ENCODE measurements at places on chromosomes 4 and X.

DNA sequence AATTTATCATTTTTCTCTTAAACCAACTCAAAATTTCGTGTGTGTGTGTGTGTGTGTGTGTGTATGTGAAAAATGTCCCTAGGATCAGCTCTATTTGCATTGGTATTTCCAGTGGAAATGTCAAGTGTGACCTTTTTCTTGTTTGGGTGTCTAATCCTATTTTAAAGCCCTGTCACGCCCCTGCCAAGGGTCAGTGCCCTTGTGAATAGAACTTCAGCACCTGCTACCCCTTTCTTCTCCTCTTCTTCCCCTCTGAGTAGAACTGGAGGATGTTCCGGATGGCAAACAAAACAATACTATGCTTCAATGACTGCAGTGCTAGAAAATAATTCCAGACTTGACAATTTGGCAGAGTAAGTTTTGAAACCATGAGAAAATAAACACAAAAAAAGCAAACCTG lies 67.3 kb downstream of the SPRY1 start:
- DNase-seq = no peak

GRCh38 chrX:41468647-41469323 lies 21.6 kb downstream of the NYX start:
- no peak for DNase-seq

DNA sequence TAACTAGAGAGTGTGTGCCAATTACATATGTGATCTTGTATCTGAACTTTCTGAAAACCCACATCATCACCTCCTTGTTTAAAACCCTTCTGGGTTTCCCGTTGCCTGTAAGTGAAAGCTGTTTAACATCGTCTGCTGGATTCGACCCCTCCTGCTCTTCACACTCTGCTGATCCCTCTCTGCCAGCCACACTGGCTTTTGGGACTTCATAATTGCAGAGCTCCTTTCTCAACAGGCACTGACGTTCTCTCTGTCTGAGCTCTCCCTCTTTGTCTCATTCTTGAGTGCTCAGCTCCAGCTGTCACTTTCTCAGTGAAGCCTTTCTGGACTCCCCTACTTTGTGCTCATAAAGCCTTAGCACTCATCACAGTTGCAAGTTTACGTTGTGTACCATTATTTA lies 153.9 kb downstream of the CEP135 start:
- DNase-seq = no peak

GRCh38 chr4:78129383-78130108 lies 72.4 kb downstream of the FRAS1 start:
- no peak for DNase-seq

DNA sequence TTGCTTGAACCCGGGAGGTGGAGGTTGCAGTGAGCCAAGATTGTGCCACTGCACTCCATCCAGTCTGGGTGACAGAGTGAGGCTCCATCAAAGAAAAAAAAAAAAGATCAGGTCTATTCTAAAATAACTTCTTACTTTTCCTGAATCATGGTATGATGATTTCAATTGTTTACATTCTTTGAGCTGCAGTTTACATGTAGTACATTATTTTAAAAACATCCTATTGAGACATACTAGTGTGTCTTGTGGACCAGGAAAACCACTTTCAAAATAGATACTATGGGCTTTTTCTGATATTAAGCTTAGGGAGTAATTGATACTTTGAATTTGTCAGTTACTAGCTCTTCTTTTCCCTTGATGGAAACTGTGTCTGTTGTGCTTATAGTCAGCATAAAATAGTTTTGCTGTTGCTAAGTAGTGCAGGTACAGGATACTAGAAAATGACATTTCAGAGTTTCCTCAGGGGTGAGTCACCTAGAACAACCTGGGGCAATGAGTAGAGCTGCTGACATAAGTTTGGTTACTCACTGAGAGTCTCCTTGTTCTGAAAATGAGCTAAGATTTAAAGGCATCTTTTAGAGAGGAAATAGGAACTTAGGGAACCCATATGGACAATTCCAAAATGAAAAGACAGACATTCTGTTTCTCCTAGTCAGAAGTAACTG lies 53.2 kb upstream of the C4orf54 start:
- no peak for DNase-seq

DNA sequence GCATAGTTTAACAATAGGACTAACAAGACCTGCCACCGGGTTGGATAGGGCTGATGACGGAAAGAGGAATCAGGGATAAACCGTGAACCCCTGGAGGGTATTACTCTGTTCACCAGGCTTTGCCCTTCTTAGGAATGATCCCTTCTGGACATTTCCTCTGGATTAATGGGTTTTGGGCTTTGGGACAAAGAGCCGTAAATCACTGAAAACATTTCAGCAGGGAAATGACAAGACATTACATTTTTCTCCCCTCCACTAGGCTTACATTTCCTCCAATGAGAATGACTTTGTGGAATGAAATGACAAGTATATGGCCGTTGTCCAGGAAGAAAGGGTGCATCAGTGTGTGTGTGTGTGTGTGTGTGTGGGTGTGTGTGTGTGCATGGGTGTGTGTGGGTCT lies 25.9 kb upstream of the RBPJ start:
- DNase-seq = no peak

GRCh38 chr4:178778496-178778895 lies 1336.3 kb upstream of the AGA start:
- DNase-seq = no peak

DNA sequence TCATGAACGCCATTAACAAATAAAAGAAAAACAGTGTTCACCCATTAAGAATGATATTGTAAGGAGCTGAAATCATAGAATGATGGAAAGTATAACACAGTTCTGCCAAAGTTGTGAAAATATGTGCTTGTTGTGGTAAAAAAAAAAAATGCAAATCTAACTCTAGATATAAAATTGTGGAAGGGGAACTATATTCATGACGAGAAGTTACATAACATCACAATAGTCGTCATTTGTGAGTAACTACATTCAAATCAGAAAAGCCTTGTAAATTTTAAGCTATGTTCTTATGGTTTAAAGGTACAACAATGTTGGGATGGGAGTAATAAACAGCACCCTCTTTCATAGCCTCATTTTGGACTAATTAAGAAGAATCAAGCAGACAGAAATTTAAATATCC lies 57.6 kb upstream of the PRDM8 start:
- no peak for DNase-seq

DNA sequence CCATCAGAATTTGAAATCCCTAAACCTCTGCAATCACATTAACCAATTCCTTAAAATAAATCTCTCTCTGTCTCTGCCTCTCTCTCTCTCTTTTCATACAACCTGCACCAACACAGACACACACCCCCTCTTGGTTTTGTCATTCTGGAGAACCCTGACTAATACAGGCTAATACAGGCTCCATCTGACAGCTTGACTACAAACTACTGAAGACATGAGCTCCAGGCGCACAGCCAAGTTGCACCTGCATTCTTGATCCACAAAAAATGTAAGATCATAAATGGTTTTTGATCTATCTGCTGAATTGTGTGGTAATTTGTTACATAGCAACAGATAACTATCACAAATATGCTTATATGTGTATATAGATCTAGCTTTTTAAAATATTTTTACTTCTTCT lies 2414.2 kb downstream of the PCDH7 start:
- DNase-seq = no peak

- no peak for DNase-seq
These were observed 22.6 kb downstream of the ASB11 start for GRCh38 chrX:15292861-15293260.

DNA sequence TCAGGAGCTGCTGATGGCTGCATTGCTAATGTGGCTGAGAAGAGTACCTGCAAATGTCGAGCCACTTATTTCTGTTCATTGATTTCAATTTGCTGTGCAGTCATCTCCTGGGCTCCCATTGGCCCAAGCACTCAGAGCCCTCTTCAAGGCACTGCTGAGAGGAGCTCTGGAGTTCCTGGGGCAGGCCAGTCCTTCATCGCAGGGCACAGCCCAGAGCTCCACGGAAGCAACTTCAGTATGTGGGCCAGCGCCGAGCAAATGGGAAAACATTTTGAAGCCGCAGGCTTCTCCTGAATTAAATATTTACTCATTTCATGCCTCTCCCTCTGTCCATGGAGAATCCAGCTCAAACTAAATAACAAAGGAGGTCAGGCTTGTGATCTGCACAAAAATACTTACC lies 383.3 kb downstream of the BCOR start:
- DNase-seq = no peak

- DNase-seq = no peak
These were observed 164.1 kb downstream of the RASL11B start for GRCh38 chr4:53026233-53026632.

DNA sequence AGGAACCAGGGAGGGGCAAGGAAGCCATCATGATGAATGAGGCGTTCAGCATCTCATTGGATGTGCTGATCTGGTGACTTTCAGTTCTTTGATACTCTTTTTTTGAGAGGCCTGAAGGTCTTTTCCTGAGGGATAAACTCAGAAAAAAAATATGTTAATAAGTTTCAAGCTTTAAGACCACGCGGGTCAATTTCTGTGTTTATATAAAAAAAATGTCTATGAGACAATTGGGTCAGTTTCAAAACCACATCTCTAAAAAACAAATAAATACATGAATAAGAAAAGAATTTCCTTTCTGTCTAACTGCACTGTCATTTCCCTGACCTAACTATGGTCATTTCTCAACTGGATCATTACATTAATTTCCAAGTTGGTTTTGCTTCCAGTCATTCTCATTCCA lies 62.6 kb downstream of the TRIML1 start:
- DNase-seq = no peak

- DNase-seq = peak; percentile 20
These were observed 128.0 kb downstream of the ARHGEF9 start for GRCh38 chrX:63656871-63657580.

GRCh38 chrX:149286940-149287349 lies 218.2 kb downstream of the IDS start:
- peak; percentile 50 for DNase-seq

- no peak for DNase-seq
These were observed 96.0 kb upstream of the NUDT6 start for GRCh38 chr4:123018396-123018775.

- no peak for DNase-seq
These were observed 11.9 kb downstream of the WDR17 start for GRCh38 chr4:176077561-176077960.

DNA sequence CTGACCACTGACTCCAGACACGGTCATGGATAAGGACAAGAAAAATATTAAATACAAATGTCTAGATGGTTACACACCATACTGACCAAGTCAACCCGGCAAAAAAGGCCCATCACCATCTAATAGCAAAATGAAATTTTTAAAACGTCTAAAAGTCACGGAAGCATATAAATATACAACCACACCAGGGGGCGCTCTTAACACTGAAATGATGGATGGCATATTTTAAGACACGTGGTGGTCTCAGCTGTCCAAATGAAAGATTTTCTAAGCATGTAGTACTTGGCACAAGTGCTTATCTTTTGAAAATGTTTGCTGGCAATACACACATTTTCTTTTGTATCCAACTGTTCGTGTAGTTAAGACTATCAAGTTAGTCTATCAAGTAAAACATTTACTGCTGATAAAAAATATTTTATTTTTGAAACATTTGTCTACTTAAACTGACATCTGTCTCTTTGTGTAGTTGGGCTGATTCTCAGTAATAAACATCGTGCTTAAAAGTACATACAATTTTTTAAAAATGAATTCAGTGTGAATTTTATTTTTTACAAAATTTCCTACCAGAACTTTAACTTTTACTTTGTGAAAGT lies 64.6 kb downstream of the COX7B2 start:
- DNase-seq = peak; percentile 31

DNA sequence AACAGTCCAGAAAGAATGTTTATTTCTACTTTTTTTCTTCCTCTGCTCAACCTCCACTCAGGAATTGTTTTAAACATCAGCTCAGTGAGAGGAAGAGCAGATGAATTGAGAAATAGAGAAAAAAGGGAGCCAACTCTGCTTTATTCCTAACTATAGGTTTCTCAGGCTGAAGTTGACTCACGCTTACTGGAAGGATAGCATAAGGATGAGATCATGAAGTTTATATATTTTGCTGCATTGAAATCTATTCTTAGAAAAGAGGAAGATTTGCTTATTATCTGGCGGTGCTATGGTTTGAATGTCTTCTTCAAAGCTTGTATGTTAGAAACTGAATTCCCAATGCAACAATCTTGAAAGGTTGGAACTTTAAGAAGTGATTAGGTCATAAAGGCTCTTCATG lies 1673.4 kb upstream of the PCDH7 start:
- no peak for DNase-seq

DNA sequence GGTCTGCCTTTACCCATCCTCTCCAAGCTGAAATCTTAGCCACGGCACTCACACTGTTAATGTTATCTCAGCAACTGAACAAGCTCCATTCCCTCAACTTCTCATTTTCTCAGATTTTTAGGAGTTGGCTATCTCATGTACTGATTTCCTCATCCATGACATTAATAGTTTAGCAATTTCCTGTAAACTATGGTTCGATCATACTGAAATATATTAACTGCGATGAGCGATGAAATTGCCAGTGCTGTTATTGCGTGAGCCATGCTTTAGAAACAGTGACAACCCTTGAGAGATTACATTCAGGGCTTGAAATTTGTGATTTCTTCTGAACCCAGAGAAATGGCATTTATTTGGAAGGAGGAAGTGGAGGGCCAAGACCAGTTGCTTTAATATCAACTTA lies 223.7 kb downstream of the GPAT3 start:
- no peak for DNase-seq

DNA sequence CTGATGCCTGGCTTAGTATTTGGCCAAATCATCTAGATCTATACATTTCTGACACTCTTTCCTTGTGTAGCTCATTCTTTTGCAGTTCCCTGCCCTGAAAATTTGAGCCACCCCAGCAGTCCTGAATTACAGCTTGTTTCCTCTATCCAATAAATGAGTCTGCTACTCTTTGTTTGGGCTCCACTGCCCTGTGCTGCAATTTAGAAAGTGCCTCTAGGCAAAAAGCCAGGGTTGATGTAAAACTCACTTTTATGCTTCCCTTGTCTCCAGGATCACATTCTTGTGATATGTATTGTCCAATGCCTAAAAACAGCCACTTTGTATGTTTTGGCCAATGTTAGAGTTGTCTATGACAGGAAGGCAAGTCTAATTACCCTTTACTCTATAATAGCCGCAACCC lies 101.7 kb upstream of the MAP3K15 start:
- DNase-seq = no peak

DNA sequence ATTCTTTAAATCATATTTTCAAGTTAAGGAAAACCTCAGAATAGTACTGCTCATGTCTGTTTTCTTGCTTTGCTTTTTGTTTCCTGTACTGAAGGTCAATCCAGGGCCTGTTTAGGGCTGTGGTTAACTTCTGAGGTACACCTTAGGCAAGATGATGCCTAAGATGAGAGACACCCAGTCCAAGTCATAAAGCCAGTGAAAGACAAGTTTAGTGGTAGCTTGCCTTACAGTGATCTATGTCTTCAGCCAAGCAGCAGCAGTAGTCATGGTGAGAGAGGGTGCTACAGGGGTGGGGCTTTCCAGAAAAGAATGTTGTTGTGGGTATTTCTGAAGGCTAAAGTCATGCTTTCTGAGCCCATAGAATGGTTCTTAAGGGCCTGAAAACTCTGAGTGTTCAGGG lies 173.7 kb downstream of the VSIG4 start:
- DNase-seq = no peak

DNA sequence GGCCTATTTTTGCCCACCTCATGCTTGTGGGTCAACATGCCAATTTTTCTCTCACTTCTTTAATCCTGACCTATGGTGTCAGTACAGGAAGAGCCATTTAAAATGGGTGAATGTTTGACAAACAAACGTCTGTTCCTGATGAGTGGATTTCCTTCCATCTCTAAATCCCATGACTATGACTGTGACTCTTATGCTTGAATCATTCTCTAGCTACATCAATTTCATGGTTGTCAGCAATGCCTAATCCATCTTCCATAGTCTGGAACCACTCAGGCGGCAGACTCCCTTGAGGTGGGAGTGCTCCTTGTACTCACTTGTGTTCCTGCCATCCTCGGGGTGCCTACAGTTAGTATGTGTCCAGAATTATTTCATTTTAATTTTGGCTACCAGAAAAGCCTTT lies 194.9 kb upstream of the RPS6KA3 start:
- DNase-seq = peak; percentile 7

Data from AG08396 (cell line).